SK-MEL-5 (cell line): ENCODE measurements at places on chromosomes 2 and 18. TPM values are rescaled to one million over a fixed set of nuclear protein-coding genes. Genes with fewer than 3 reads are reported as not detected.
A peak's percentile ranks its signal among the peaks of the same experiment; 100 is the strongest.

Gene DUSP2
- 0.80 and 1.0 TPM in 2 replicates for total RNA-seq

Gene AQP12B
- total RNA-seq: not detected in 2 replicates

Gene RESP18
- total RNA-seq: not detected in 2 replicates

Gene CCDC74B
- total RNA-seq: 1.3 and 2.9 TPM in 2 replicates

Gene STARD6
- total RNA-seq: not detected in 2 replicates

Gene ABCB11
- total RNA-seq: 0.03 TPM in 1 of 2 replicates, not detected in the other

DNA sequence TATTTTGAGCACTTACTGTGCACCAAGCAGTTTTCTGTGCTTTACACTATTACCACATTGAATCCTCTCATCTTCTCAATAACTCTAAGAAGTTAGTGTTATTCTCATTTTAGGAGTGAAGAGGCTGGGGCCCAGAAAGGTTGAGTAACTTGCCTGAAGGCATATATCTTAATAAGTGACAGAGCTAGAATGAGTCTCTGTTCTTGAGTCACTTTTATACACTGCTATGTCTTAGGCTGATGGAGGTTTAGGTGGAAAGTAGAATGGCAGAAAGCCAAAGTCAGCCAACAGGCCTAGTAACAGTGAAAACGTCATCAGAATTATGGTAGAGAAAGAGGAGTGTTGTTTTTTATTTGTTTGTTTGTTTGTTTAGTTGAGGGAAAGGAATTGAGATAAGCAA is 27.9 kb upstream of the RPE start:
- peak; percentile 5 for DNase-seq

GRCh38 chr2:232322560-232323327 is 55.8 kb upstream of the ALPP start:
- DNase-seq: no peak

DNA sequence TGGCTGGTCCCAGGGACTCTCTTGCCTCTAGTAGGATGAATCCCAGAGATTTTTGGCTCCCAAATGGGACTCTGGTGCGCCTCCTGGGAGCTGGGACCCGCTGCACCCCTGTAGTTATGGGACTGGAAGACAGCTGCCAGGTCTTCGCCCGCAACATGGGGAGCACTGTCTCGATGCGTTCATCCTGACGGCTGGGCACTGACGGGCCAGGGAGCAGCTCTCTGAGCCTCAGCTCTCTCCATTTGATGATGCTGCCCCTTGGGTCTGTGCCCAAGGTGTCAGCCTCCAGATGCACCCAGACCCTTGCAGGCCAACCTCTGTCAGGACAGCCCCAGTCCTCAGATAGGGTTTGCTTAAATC is 9.3 kb upstream of the ARMC9 start:
- no peak for DNase-seq

DNA sequence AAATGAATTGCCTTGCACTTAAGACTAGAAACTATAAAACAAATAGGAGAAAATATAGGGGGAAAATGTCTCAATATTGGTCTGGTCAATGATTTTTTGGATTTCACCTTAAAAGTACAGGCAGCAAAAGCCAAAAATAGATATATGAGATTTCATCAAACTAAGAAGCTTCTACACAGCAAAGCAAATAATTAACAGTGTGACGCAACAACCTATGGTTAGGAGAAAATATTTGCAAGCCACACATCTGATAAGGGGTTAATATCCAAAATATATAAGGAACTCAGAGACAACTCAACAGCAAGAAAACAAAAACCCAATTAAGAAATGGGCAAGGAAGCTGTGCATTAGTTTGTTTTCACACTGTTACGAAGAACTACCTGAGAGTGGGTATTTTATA is 89.1 kb downstream of the MAIP1 start:
- no peak for DNase-seq

GRCh38 chr2:8252997-8253694 is 428.7 kb upstream of the ID2 start:
- DNase-seq: no peak

DNA sequence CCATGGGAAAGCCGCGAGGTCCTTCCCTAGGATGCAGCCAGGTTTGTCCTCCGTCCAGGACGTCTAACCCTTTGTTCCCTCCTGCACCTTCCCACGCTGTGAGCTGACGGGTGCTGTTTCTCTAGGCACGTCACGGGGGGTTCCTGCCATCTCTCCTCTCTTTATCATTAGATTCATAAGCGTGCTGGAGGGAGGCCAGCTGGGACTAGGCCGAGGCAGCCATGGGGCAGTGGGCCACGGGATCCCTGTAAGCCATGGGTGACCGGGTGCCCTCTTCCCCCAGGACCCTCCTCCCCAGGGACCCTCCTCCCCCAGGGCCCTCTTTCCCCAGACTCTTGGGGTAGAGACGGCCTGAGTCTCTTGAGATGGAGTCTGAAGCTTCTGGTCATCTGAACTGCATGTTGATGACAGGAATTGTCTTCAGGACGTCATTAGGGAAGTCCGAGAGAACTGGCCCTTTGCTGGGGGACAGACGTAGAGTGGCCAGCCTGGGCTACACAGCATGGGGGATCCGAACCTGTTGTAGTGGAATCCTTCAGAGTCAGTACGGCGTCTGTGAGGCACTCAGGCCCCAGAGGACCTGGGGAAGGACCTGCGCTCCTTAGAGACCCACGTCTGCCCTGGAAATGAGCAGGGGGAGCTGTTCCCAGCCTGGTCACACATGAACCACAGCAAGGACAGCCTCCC is 108.1 kb downstream of the TPO start:
- DNase-seq: no peak

- no peak for DNase-seq
Measured at GRCh38 chr18:46019936-46020335, 52.1 kb downstream of the PSTPIP2 start.

DNA sequence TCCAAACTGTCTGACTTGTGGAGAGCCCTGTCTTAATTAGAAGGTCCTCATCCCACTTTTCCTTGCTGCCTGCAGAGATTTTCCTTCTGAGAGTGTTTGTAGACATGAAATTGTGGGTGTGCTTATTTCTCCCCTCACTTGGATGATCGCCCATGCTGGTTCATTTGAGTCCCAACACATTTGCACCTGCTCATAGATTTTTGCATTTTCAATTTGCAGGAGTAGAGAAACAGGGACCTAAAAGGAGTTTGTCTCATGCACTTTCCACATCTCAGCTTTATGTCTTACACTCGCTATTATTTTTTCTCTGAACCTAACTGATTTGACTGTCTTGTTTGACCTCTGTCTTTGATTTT is 33.2 kb upstream of the FHL2 start:
- no peak for DNase-seq

- no peak for DNase-seq
Measured at GRCh38 chr2:192137451-192137850, 57.3 kb downstream of the TMEFF2 start.

DNA sequence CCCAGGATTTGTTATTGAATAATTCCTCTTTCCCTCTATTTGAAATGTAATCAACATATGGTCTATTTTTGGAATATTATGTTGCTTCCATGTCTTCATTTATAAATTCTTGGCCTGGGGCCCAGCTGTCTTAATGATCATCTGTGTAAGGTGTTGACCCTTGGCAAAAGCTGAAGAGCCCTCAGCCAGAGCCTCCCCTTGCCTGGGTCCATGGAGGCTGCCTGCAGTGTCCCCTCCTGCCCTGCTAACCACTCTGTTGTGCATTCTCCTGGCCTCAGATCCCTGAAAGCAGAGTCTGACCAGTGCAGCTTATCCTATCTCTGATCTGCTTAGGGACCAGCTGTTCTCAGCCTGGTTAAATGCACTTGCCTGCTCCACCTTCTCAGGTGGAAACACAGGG is 226.1 kb upstream of the APCDD1 start:
- DNase-seq: no peak

GRCh38 chr18:61702007-61702406 is 190.8 kb downstream of the RNF152 start:
- DNase-seq: no peak

- DNase-seq: no peak
Measured at GRCh38 chr18:59715445-59715844, 18.2 kb upstream of the CCBE1 start.

DNA sequence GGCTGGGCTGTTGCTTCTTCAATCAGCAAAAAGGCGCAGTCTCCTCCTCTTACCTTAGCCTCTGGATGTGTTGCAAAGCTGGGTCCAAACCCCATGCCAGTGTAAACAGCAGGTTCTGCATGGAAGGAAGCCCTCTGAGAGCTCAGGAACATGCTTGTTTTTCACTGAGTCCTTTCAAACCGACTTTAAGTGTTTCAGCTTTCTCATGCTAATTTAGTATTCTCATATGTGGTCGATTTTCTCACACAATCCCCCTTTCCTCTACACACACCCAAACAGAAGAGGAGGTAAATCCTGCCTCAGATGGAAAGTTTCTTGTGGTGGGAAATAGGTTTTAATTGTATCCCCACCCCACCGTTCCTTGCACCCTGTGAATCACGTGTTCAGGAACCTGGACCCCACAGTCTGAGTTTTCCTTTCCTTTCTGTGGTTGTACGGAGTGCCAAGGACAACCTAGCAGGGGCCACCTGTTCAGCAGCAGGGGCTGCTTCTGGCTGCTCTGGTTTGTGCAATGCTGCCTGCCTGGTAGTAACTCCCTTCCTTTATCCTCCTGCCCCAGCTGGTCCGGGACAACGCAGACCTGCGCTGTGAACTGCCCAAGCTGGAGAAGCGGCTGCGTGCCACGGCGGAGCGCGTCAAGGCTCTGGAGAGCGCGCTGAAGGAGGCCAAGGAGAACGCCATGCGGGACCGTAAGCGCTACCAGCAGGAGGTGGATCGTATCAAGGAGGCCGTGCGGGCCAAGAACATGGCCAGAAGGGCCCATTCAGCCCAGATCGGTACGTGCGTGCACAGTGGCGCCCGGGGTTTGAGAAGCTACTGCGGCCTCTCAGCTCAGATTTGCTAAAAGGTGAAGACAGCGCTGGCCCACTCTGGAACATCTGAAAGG is 28.7 kb upstream of the LYPD6B start:
- DNase-seq: no peak
